ENCODE measurements at places on chromosomes 11 and 22.

DNA sequence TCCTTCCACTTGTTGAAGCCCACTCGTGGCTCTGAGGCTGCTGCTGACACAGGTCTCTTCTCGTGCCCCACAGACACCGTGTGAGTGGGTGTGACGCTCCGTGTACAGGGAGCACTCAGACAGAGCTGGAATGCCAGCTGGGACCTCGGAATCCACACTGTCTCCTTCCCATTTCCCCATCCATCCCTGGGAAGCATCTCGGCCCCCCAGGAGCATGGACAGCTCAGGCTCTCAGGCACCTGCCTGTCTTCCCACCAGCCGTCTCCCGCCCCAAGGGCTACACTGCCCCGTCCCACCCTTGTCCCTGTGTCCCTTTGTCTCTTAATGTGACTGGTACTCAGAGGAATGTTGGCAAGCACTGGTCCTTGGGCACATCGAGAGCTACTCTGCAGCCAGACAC lies 63.8 kb downstream of the ARHGAP8 start:
- DNase-seq, result no peak
- no peaks in the 10 kb centered on the region for H3K36me3 ChIP-seq
- no peaks in the 10 kb centered on the region for H3K4me1 ChIP-seq
- H3K4me3 ChIP-seq, result no peak overlapping the region

DNA sequence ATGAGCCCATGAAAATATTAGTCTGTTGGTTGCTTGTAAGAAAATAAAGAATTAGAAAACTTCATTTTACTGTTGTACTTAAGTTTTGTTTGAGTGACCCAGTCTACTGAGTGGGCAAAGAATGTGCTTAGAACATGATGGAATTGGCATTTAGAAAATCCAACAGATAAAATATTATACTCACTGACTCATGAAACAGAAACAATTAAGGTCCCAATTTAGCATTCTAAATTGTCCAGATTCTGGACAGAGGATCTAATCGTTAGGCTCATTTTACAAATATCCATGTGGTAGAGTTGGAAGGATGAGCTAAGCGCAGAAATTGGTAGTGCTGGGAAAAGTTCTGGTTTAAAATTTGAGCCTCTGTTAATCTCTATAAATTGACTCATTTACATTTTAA lies 45.4 kb downstream of the METTL15 start:
- H3K27me3 ChIP-seq, result no peaks in the 10 kb centered on the region
- H3K36me3 ChIP-seq, result no peaks in the 10 kb centered on the region
- no peaks in the 10 kb centered on the region for H3K4me1 ChIP-seq
- no peak overlapping the region for H3K4me3 ChIP-seq
- H3K27ac ChIP-seq, result no peak overlapping the region

- H3K4me1 ChIP-seq, result peaks cover 3% of the 10 kb centered on the region
- no peaks in the 10 kb centered on the region for H3K27me3 ChIP-seq
- no peak overlapping the region for H3K27ac ChIP-seq
These were observed 3.1 kb downstream of the CST6 start for GRCh38 chr11:66014804-66015453.

DNA sequence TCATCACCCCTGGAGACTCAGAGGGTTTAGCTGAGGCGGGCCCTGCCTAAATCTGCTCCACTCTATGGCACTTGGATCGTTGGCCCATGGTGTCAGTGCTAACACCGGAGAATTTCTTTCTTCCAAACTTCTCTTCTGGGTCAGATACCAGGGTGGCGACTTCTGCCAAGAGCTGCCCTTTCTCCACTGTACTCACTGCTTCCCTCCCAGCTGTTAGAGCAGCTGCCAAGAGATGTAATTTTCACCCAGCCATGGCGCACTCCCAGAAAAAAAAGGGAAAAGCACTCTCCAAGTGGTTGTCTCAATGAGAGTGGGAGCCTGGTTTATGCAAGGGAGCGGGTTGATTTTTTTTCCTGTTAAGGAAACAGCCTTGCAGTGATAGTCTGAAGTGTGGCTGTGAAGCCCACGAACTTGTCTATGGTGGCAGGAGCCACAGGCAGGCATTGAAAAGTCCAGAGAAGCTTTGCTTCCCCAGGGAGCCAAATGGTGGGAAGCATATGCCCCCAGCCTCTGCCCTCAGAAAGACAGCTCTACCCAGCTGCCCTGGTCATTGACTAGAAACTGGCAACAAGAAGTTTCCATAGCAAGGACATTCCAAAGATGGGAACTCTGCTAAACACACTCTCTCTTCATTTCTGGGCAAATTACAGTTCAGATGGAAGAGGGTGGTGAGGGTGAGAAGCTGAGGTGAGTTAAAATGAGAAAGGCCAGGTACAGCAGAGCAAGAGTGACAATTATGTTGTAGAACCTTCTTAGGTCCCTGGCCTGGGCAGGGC lies 10.7 kb downstream of the PCSK7 start:
- H3K4me1 ChIP-seq, result no peaks in the 10 kb centered on the region
- no peak overlapping the region for H3K4me3 ChIP-seq
- H3K36me3 ChIP-seq, result peaks cover 22% of the 10 kb centered on the region
- H3K27ac ChIP-seq, result no peak overlapping the region

DNA sequence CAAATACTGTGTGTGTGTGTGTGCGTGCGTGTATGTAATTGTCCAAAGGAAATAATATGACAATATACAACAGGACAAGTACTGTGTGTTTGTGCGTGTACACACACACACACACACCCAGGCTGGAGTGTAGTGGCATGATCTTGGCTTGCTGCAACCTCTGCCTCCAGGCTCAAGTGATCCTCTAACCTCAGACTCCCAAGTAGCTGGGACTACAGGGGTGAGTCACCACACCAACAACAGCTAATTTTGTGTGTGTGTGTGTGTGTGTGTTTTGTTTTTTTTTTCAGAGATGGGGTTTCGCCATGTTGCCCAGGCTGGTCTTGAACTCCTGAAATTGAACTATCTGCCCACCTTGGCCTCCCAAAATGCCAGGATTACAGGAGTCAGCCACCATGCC lies 61.5 kb downstream of the NUP98 start:
- peak; percentile 9 for DNase-seq
- H3K4me1 ChIP-seq, result no peaks in the 10 kb centered on the region
- H3K27ac ChIP-seq, result no peak overlapping the region
- H3K4me3 ChIP-seq, result no peak overlapping the region

- H3K27ac ChIP-seq, result no peak overlapping the region
- no peaks in the 10 kb centered on the region for H3K27me3 ChIP-seq
- no peak overlapping the region for H3K4me3 ChIP-seq
- no peaks in the 10 kb centered on the region for H3K36me3 ChIP-seq
These were observed 1114.2 kb upstream of the RAG2 start for GRCh38 chr11:37712251-37712650.

DNA sequence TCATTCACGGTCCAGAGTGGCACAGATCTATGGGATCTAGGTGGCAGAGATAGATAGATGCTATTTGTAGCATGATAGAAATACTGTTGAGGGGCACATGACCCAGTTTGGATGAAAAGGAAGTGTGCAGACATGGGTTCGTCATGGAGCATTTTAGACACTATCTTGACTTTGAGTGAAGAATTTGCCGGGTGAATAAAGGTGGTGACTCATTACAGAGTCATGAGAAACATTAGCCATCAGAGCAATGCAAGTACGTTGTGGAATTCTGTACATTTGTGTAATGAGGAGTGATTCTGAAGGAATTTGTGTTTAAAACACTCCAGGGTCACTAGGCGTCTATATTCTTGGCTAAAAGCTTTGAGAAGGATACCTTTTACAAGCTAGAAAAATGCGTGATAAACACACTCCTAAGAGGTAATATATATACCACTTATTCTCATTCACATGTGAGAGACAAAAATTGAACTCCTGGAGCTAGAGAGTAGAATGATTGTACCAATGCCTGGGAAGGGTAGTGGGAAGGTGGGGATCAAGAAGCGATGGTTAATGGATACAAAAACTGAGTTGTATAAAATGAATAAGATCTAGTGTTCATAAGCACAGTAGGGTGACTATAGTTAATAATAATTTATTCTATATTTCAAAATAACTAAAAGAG lies 593.7 kb upstream of the LUZP2 start:
- DNase-seq, result no peak
- no peaks in the 10 kb centered on the region for H3K36me3 ChIP-seq
- no peaks in the 10 kb centered on the region for H3K27me3 ChIP-seq
- H3K4me3 ChIP-seq, result no peak overlapping the region

- H3K27ac ChIP-seq, result no peak overlapping the region
- H3K36me3 ChIP-seq, result no peaks in the 10 kb centered on the region
- no peak overlapping the region for H3K4me3 ChIP-seq
These were observed 19.8 kb upstream of the EHF start for GRCh38 chr11:34601085-34601444.

DNA sequence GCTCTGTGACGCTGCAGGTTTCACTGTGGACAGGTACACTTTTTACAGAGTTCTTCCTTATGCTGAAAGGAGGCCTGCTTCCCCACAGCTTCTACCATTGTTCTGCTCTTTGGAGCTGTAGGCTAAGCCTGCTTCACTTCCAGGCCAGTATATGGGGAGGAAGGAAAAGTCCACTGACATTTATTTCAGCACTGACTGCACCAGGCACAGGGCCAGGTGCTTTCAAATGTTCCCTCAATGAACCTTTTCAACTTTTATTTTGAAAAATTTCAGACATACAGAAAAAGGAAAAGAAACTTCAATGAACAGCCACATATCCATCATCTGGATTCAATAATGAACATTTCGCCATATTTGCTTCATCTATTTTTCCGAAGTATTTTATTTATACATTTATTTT lies 22.0 kb downstream of the POU2F3 start:
- no peak overlapping the region for H3K27ac ChIP-seq
- DNase-seq, result no peak
- H3K36me3 ChIP-seq, result no peaks in the 10 kb centered on the region
- no peaks in the 10 kb centered on the region for H3K4me1 ChIP-seq
- no peak overlapping the region for H3K4me3 ChIP-seq
- no peaks in the 10 kb centered on the region for H3K27me3 ChIP-seq

DNA sequence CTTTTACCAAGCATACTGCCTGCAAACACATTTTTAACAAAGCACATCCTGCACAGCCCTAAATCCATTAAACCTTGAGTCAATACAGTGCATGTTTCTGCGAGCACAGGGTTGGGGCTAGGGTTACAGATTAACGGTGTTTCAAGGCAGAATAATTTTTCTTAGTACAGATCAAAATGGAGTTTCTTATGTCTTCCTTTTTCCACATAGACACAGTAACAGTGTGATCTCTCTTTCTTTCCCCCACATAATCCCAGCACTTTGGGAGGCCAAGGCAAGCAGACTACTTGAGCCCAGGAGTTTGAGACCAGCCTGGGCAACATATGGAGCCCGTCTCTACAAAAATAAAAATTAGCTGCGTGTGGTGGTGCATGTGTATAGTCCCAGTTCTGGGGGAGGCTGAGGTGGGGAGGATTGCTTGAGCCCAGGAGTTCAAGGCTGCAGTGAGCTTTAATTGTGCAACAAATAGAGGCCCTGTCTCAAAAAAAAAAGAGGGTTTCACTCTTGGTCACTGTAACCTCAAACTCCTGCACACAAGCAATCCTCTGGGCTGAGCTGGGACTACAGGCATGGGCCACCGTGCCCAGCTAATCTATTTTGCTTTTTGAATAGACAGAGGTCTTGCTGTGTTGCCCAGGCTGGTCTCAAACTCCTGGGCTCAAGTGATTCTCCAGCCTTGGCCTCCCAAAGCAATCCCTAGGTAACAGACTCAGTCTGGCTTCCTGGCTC lies 19.7 kb upstream of the SLC3A2 start:
- no peak overlapping the region for H3K4me3 ChIP-seq
- DNase-seq, result no peak
- no peaks in the 10 kb centered on the region for H3K27me3 ChIP-seq
- H3K36me3 ChIP-seq, result peaks cover 4% of the 10 kb centered on the region
- peaks cover 12% of the 10 kb centered on the region for H3K4me1 ChIP-seq
- H3K27ac ChIP-seq, result peak overlapping the region; percentile 67

DNA sequence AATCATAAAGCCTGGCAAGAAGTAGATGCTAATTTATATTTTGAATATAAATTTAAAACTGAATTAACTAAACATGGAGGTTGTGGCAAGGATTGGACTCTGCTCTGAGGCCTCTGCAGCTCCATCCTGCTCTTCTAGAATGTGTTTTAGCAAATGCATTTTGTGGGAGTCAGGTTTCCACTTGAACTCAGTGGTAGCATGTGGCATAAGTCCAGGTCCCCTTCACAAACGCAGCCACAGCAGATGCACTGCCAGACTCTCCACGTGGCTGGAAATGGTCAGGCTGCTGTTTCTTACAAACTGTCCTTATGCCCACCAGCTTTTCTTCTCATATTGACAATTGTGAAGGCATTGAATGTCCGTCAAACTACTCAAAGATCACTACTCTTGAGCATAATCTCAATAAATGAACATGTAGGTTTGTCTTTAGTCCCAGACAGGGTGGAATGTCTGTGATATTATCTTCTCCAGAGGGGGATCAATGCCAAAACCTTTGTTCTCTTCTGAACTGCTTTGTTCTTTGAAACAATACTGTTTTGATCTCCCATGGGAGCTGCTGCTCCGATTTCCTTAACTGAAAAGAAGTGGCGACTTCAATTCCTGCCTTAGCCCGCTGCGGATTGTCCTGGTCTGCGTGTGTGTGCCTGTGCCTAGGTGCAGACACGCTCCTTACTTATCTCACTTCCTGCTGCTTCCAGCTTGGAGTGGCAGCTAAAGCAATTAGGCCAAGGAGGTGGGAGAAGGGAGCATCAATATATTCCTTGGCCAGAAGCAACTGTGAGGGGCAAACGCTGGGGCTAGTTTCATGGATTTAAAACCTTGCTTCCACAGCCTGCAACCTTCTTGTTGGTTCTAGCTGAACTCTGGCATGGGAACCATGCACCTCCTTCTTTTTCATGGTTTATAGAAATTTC lies 24.2 kb downstream of the EIF4G2 start:
- no peak overlapping the region for H3K27ac ChIP-seq
- H3K4me1 ChIP-seq, result peaks cover 6% of the 10 kb centered on the region
- no peak overlapping the region for H3K4me3 ChIP-seq
- H3K36me3 ChIP-seq, result no peaks in the 10 kb centered on the region

DNA sequence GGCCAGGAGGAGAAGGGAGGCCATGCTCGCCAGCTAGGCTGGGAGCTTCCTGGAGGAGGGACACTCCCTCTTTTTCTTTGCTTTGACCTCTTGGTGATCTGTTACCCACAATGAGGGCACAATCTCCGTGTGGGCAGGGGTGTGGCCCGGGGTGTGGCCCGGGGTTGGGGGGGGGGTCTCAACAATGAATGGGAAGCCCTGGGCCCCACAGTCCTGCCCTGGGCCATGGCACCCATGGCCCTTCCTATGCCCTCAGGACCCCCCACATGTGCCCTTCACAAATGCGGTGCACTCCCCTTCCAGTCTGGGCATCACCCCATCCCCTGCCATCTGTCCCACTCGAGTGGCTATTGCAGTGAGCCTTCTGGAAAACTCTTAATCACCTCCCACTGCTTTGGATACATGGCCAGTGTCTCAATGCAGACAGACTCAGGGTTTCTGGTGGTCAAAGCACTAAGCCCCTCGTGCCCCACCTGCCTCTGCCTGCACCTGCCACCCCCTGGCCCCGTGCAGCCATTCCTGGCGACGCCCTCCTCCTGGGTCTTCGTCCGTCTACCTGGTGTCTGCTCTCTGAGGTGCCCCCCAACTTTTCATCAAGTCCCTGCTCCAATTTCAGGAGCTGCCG lies 611.3 kb downstream of the TBC1D22A start:
- H3K27me3 ChIP-seq, result no peaks in the 10 kb centered on the region
- no peak for DNase-seq
- H3K4me3 ChIP-seq, result no peak overlapping the region
- H3K4me1 ChIP-seq, result no peaks in the 10 kb centered on the region

- H3K4me1 ChIP-seq, result no peaks in the 10 kb centered on the region
- DNase-seq, result no peak
- no peak overlapping the region for H3K4me3 ChIP-seq
These were observed 50.7 kb upstream of the SPATA19 start for GRCh38 chr11:133896028-133896427.

GRCh38 chr11:68677432-68677831 lies 6.9 kb upstream of the GAL start:
- no peaks in the 10 kb centered on the region for H3K36me3 ChIP-seq
- H3K4me1 ChIP-seq, result no peaks in the 10 kb centered on the region
- DNase-seq, result peak; percentile 94
- no peak overlapping the region for H3K4me3 ChIP-seq
